ENCODE measurements at places on chromosomes 1 and 21.

DNA sequence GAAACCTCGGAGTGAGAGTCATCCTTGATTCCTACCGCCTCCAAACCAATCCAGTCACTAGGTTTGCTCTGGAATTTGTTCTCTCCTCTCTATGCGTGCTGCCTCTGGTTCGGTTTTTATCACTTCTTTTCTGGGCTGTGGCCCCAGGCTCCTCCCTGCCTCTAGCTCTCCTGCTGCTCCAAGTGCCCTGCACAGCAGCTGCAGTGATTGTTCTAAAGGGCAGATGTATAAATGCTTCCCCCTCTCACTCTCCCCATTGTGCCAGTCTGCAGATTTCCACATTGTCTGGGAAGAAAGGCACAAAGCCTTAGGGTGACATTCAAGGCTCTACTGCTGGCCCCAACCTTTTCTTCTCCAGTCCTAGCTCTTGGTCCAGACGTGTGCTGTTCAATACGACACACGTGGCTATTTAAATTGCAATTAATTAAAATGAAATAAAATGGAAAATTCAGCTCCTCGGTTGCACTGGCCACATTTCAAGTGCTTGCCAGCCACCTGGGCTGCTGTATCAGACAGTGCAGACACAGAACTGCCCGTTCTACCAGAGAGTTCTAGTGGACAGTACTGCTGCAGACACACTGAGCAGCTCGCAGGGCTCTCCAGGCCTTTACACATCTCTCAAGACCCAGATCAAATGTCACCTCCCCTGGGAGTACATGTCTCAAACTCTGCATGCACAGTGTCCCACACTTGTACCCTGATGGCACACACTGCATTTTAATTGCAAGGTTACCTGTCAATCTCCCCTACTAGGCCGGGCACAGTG lies 12.4 kb downstream of the TRIM62 start:
- peak; percentile 21 for DNase-seq

GRCh38 chr1:161727256-161727924 lies 6.0 kb downstream of the FCRLB start:
- peak; percentile 90 for DNase-seq

- DNase-seq, result no peak
Observed at GRCh38 chr1:28751315-28752060, 14.7 kb downstream of the YTHDF2 start.

DNA sequence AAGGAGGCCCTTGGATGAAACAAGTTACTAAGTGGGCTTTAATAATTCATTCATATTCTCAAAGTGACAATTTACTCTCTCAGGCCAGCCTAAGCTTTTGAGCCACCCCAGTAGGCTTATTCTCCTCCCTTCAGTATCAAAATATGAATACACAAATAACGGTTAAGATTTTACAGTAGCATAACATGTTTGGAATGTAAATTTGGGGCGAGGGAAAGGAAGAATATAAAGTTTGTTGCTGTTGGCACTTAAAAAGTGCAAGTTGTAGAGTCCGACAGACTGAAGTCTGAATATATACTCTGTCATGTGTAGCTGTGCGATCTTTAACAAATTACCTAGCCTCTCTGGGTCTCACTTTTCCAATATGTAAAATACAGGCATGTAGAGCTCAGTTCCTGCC lies 22.6 kb upstream of the MYSM1 start:
- DNase-seq, result no peak

DNA sequence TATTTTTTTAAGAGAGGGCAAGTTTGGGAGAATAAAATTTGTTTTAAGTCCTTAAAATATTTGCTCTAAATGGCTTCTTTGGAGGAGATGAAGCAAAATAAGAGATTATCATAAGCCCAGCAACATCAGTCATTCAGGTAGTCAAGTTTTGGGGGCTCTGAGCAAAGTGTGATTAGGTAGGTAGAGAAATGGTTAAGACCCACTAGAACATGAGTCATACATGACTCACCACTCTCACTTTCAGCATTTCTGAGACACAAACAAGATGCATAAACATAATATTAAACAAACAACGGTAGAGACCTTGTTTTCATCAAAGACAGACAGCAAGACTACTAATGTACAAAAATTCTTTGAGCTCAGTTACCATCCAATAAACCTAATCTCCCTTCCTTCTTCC lies 272.2 kb downstream of the LMO4 start:
- no peak for DNase-seq

DNA sequence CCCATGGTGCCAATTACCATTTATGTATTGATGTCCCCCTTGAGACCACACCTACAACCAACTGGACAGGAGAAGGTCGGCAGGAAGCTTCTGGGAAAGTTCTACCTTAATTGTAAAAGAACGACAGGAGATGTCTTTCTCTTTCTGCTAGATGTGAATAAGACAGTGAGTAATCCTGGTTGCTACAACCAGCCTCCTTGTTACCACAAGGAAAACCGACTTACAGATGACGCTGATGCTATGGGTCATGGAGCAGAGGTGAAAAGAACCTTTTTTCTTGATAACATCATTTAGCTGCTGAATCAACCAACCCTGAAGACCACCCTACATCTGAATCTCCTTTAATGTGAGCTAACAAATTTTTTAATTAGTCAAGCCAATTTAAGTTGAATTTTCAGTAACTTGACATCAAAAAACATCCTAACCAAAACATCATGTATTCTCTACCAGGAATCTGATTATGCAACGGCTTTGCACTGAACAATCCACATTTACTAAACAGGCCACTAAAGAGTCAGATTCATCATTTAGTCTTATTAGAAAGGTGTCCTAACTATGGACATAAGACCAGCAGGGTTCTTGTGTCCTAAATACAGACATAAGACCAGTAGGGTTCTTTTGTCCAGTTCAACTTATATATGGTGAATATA lies 23.0 kb downstream of the RGS2 start:
- no peak for DNase-seq

- DNase-seq, result no peak
Observed at GRCh38 chr1:6511561-6512244, 20.2 kb upstream of the PLEKHG5 start.

DNA sequence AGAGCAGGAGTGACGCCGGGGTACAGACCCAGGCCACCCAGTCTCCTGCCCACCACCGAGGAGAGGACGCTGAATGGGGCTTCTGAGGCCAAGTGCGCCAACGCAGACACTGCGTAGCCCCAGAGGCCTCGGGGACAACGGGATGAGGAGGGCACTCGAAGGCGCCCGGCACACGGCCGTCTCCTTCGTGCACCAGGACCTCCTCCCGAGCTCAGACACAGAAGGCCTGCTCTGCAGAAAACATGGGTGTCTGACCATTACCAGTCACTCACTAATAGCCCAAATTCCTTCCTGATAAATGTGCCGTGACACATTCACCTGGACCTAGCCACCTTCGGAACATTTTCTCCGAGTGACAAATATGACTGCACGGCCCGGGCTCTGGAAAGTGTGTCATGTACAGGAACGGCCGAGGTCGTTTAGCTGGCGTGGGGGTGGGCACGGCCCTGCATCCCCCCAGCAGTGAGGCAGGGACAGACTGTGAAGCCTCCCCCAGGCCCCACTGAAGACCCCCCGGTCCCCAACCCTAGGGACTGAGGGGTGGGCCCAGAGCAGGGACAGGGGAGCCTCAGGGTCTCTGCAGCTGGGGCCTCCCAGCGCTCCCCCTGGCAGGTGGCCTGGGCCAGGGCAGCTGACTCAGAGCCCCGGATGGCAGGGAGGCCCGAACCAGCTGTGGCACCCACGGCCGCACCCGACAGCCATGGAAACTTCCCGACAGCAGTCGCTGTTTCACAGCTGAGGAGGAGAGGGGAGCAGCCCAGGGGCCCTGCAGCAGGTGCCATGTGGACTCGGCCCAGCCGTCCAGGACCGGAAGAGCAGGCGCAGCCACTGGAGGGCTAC lies 16.7 kb upstream of the COL6A2 start:
- no peak for DNase-seq

DNA sequence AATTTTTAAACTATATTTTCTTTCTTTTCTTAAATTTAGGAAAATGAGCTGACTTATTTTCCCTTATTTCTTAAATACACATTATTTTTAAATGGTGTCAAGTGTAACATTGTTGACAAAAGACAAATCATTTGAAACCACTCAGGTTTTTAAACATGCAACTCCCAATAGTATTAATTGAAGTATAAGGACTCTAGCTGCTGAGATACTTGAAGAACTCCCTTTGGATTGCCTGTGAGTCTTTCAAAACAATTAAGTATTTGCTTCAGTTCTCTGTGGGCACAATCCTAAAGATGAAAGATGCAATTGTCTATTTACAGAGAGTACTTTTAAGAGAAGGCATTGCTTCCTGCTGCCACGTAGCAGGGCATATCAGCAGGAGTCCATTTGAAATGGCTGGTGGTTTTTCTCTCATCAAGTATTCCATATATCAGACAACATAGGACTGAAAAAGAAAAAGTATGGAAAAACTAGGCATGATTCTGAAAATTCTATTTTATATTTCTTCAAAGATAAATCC lies 373.4 kb downstream of the NEGR1 start:
- DNase-seq, result no peak

- DNase-seq, result no peak
Observed at GRCh38 chr1:180800945-180801344, 111.8 kb upstream of the KIAA1614 start.

GRCh38 chr21:24046829-24047443 lies 1560.3 kb downstream of the MRPL39 start:
- DNase-seq, result no peak

- no peak for DNase-seq
Observed at GRCh38 chr1:56688522-56689026, 43.5 kb downstream of the PRKAA2 start.

DNA sequence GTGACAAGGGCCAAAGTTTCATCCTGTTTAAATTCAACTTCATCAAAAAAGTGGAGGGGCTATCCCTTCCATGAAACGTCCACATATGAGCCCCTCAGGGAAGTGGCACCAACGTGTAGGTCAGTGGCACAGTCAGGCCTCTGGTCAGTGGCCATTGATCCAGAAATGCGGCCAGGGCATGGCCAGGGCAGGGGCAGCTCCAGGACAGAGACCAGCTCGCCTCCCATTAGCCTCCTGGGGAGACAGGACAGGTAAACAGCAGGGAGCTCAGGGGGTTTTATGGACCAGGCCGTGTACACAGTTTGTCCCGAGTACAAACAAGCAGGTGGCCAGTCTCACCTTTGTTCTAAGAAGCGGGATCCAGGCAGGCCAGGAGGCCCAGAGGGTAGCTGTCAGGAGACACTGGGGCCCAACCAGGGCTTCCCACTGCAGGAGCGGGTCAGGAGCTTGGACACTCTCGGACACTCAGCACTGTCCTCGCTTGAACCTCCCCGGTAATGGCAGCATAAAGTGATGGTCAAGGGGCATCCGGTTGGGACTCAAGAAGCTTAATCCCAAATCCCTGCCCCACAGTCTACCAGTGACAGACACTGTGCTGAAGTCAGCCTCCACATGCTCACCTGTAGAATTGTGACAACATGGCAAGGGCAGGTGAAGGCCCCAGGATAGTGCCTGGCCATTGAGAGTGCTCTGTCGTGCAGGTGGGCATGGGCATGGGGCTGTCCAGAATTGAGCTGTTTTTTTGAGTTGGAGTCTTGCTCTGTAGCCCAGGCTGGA lies 144.1 kb upstream of the ERRFI1 start:
- no peak for DNase-seq

- DNase-seq, result no peak
Observed at GRCh38 chr1:29094954-29095353, 28.7 kb downstream of the TMEM200B start.

DNA sequence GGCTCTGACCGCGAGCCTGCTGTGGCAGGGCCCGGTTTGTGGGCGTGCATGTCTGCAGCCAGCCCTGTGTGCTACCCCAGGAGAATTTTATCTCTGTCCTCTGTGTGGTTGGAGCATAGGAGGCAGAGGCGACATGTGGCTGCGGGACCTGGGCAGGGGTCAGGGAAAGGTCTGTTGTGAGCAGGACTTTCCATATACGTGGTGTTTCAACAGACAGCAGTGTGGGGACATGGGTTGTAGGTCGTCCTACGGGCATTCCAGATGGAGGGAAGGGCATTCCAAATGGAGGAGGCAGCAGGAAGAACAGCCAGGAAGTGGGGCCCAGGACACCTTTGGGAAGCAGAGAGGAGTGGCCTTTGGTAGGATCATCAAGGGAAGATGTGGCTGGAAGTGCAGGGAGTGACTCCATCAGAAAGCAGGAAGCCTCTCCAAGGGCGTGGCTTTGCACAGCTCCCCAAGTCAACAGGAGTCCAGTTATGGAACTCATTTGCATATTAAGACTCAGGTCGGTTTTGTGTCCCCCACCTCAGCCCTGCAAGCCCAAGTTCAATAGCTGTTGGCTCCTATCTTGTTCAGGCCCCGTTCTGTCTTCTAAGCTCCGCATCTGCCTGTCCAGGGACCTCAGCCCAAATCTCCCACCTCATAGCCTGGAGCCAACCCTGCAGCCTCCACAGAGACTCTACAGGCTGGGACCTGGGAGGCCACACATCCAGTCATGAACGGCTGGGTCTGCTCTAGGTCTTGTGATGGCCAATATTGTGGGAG lies 309.1 kb downstream of the MATN1 start:
- DNase-seq, result no peak

DNA sequence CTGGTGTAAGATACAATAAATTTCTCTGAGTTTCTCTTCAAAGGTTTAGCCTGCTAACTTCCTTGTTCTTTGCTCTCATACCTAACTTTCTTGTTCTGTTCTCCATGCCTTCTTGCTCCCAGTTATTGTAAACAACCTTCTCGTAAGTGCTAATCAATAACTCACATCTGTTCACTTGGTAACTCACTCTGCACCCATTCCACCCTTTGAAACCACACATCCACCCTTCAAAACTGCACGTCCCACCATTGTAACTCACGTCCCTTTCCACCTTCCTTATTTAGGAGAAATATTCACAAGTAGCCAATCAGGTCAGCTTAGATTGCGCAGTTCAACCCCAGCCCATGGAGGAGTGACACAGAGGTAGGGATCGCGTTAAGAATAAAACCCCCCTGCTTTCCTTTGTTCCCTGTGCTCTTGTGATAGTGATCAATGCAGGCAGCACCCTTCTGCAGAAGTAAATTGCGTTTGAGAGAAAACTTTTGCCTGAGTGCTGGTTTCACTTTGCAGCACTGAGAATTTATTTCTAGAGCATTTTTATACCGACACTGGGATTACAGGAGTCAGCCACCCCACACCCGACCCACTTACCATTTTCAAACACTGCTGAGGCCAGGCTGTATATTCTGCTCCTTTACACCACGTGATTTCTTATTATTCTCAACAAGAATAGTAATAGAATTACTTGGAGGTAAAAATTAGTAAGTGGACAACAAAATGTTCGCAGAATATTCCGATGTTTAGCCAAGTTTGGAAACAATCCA lies 789.2 kb upstream of the RGS18 start:
- DNase-seq, result no peak

- DNase-seq, result no peak
Observed at GRCh38 chr1:174333437-174333836, 114.3 kb upstream of the GPR52 start.

DNA sequence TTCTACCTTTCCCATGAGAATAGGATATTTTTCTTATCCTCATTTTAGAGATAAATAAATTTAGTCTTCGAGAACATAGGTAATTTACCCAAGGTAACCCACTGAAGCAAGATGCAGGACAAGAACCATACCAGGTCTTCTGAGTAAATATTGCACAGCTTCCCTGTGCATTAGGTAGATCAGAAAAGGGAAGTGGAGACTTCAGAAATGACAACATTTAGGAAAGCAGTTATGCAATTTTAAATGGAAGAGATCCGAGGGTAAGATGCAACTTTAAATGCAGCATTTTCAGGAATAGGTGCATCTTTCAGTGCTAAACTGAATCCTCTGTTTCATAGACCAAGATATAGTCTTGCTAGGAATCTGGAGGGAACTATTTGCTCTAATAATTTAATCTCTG lies 206.4 kb upstream of the SGIP1 start:
- DNase-seq, result no peak
